ENCODE measurements at places on chromosomes 3 and 15.

DNA sequence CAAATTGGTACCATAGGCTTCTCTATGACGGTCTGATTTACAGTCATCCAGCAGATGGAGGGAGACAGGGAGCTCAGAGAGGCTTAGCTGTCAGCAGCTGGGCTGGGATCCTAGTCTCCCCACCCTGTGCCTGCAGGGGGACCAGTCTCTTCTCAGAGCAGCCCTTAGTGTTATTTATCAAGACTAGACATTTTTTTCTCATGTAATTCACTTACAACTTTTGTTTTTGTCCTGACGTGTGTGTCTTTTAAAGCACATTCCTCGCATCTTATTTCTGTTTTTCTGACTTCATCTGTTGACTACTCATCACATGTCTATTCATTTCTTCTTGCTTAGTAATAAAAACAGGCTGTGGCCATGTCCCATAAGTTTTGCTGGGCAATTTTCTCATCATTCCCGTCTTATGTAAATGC lies 116.1 kb downstream of the KLF13 start:
- DNase-seq = no peak

DNA sequence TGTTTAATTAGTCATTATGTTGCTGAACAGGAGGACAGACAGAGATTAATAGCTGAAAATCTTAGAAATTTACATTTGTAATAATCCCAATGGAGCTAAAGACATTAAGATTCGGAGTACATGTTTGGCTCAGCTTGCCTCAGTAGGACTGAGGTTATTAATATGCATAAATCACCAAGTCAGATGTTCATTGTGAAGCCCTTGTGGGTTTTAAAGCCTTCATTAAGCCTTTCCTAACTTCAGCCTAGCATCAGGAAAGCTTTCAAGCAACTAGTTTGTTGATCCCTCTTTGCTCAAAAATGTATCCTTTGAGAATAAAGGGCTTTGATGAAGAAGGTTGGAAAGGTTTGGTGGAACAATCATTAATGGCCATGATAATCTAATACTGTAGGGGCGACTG lies 178.2 kb upstream of the CGNL1 start:
- no peak for DNase-seq

DNA sequence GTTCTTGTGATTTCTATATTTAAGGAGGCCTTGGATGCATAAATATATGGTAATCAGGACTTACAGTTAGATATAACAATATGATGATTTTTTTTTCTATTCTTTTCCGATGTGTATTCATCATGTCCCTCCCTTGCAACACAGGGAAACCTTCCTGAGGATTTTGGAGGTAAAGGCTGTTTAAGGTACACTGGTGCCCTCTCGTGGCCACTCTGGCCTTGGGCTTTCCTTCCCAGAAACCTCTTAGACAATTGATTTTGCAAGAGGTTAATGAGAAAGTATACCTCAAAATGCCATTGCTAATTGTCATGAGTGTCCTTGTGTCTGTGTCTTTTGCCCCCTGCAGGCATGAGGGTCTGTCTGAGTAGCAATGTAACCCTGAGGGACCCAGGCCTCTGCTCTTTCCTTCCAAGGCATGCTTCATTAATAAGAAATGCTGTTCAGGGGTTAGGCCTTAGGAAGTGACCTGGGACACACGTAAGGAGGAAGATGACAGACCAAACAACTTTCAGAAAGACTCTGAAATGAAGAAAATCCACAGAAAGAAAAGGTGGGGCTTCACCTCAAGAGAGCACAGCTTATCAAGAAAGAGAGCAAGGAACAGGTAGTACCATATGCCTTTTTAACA lies 70.3 kb upstream of the PPP2R3A start:
- no peak for DNase-seq

GRCh38 chr15:65008983-65009382 lies 19.3 kb upstream of the SPG21 start:
- no peak for DNase-seq

DNA sequence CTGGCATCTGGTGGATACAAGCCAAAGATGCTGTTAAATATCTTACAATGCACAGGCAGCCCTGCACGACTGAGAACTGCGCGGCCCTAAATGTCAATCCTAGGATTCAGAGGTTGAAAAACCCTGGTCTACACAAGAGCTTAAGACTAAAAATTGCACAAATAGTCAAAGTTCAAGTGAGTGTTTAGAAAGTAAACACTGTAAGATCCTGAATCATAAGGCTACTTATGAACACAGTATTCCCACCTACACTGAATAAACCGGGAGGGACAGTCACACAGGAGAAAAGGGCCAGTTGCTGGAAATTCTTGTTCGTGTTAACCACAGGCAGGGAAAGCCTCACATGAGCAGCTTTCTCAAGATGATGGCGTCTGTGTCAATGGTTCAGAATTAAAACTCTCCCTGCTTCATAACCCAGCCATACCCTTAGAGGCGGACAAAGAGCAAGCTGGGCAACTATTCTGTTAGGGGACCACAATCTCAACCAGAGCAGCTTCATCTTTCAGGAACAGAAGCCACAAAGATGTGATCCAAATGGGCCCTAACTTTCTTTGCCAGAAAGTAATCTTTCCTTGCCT lies 37.7 kb downstream of the LRIG1 start:
- no peak for DNase-seq

- no peak for DNase-seq
Measured at GRCh38 chr3:69540706-69541581, 155.1 kb upstream of the FRMD4B start.

DNA sequence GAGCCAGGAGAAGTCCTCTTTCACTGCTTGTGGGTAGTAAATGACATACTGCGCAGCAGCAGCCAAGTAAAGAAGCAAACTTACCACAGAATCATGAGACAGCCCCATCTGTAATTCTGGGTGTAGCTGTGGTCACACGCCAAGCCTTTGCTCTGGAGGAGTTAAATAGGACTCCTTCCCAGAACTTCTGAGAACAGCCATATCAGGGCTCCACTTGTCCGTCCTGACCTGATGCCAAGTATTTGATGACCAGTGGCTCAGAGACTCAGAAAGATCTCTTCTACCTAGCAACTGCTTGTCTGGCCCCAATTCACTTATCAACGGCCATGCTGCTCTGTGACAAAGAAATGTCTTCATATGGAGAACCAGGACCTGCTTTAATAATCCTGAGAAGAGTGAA lies 20.6 kb upstream of the GOLIM4 start:
- no peak for DNase-seq

GRCh38 chr3:105829229-105829628 lies 39.6 kb downstream of the CBLB start:
- DNase-seq = no peak

DNA sequence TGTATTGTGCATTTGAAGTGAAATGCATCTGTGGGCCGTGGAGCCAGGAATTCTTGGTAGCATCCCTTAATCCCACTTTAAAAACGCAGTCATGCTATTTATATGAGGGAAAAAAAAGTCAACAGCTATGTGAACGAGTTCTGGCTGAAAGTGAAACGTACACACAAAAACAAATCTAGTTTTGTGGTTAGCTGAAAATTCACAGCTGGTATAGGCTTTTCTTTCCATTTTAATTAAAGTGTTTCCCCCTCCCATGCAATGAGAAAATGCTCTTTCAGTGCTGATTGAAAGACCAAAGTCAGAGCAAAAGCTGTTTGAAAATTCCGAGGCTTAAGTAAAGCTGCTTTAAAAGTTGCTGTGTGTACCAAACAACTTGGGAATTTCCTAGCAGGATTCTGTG lies 297.4 kb downstream of the PLCL2 start:
- DNase-seq = no peak

DNA sequence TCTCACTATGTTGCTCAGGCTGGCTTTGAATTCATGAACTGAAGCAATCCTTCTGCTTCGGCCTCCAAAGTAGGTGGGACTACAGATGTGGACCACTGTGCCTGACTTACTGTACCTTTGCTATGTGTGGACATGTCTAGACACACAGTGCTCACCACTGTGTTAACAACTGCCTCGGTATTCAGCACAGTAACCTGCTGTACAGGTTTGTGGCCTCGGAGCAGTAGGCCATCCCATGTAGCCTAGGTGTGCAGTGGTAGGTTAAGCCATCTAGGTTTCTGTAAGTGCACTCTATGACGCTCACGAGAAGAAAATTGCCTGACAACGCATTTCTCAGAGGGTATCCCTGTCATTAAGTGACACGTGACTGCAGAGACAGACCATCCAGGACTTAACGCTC lies 70.3 kb downstream of the TAMM41 start:
- DNase-seq = no peak

DNA sequence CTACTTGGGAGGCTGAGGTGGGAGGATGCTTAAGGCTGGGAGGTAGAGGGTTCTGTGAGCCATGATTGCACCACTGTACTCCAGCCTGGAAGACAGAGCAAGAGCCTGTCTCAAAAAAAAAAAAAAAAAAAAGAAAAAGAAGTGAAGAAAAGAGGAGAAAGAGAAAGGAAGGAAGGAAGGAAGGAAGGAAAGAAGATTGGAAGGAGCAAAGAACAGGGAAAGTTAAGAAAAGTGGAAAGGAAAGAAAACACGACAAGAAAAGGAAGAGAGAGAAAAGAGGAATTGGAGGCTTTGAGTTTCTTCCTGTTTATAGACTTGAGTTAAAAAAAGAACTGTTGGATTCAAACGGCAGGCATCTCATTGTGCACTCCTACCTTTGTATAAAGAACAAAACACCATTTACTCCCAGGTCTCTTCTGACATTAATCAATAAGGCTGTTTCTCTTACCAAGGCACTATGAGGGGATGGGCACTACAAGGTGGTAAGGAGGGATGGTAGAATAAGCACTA lies 73.5 kb downstream of the EDEM1 start:
- DNase-seq = no peak

GRCh38 chr15:41941644-41942415 lies 30.5 kb downstream of the EHD4 start:
- DNase-seq = no peak
